Neural progenitor cell (in vitro differentiated cells): ENCODE measurements at places on chromosomes 16 and 17. TPM values are rescaled to one million over a fixed set of nuclear protein-coding genes. Genes with fewer than 3 reads are reported as not detected.

- no peak for DNase-seq
These were observed 2.3 kb downstream of the PERCC1 start for GRCh38 chr16:1433263-1433560.

The ATMIN gene
- total RNA-seq, result 73.5 and 95.0 TPM in 2 replicates

DNA sequence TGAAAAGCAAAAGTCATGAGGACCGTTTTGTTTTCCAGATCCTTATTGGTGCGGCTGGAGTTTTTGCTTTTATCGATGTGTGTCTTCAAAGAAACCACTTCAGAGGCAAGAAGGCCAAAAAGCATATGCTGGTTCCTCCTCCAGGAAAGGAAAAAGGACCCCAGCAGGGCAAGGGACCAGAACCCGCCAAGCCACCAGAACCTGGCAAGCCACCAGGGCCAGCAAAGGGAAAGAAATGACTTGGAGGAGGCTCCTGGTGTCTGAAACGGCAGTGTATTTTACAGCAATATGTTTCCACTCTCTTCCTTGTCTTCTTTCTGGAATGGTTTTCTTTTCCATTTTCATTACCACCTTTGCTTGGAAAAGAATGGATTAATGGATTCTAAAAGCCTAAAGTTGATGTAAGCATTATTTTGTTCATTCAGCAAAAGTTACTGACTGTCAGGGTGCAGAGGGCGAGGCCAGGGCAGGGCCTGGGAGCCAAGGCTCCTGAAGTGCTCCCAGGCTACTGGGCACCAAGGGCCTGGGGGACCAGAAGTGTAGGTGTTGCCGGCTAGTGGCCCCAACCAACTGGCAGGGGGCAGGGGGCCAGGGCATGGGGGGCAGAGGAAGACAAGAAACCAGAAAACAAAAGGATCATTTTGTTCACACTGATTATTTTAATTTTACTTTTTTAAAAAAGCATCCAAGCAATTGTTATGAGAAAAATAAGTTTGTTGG is 8.8 kb downstream of the CMTM2 start:
- no peak for DNase-seq

GRCh38 chr17:50675627-50676026 is 32.1 kb downstream of the ANKRD40 start:
- no peak for DNase-seq

The TP53TG3E gene
- not detected in 2 replicates for total RNA-seq

- no peak for DNase-seq
These were observed 44.3 kb downstream of the ADCY9 start for GRCh38 chr16:4071686-4072561.

DNA sequence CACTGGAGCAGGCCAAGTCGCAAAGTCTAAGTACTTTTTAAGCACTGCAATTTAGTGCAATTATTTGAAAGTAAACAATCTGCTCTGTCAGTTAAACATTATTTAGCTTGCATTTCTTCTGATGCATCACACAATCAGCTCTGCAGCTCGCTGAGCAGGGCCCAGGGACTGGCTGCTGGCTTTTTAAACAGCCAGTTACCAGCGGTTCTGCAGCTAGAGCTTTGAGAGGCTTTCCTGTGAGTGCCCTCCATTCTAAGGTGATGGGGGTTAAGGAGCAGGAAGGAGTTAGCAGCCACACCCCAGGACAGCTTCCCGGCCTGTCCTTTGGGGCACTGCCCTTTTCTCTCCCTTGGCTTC is 154.3 kb downstream of the SALL1 start:
- peak; percentile 8 for DNase-seq

The OR4D1 gene
- 0.13 and 0.37 TPM in 2 replicates for total RNA-seq

The NXPH3 gene
- 3.6 and 10.7 TPM in 2 replicates for total RNA-seq

DNA sequence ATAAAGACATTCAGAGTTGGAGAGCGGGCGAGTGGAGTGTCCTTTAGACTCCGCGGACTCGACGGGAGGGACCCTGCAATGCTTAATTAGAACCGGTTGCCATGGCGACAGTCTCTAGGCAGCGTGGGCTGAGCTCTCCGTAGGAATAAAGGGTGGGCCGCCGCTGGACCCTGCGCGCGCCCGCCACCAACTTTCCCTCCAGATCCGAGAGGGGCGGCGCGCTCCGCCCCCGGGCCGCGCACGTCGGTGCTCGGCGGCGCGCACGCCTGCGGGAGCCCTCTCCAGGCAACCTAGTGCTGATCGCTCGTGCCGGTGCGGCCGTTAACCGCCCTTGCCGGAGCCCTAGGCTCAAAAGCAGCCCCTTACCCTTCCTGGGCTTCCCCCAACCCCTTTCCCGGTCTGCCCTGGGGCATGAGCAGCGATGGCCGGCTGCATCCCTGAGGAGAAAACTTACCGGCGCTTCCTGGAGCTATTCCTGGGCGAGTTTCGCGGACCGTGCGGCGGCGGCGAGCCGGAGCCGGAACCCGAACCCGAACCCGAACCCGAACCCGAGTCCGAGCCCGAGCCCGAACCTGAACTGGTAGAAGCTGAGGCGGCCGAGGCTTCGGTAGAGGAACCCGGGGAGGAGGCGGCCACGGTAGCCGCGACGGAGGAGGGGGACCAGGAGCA is at the start of gene PPM1E:
Gene PPM1E (plus strand): TSS at position 278 of the 669 bp plus-strand sequence.
- peak; percentile 99 for DNase-seq

DNA sequence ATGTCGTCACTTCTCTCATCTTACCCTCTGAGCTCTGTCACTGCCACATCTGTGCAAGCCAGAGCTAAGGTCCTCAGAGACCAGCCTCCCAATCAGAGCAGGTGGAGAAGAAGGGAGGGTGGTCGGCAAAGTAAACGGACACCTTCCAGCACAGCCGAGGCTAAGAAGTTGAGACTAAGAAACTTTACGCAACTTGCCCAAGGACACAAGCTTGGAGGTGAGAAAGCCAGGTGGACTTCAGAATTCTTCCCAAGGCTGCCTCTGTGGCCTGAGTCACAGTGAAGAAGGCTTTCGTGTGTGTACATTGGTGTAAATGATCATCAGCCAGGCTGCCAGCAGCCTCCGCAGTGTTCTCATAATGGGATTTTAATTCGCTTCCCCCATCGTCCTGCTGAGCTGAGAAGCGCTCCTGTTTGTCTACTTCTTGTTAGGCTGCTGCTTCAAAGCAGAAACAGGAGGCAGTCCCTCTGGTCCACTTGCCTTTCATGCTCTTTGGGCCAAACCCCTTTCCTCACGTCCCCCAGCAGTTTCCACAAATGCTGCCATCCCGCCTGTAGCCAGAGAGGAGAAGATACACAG is 125.0 kb upstream of the RPL38 start:
- DNase-seq, result peak; percentile 26

DNA sequence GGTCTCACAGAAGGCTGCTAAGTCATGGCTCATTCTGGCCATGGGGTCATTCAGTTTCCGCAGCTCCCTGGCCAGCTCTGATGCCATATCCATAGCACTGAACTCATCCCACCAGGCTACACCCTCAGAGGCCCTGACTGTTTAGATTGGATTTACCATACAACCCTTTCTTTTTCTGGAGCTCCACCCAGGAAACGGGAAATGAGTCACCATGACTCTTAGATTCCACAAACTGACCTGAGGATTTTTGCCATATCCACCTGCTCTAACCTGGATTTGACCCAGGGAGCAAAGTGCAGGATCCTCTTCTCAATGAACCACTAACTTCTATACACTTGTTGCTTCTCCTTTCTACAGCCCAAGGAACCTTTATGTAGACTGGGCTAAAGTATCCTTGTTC is 20.3 kb upstream of the CALB2 start:
- DNase-seq, result no peak

The USB1 gene
- total RNA-seq, result 14.9 and 24.5 TPM in 2 replicates

GRCh38 chr16:11250786-11251524 is 5.0 kb downstream of the SOCS1 start:
- DNase-seq, result no peak

DNA sequence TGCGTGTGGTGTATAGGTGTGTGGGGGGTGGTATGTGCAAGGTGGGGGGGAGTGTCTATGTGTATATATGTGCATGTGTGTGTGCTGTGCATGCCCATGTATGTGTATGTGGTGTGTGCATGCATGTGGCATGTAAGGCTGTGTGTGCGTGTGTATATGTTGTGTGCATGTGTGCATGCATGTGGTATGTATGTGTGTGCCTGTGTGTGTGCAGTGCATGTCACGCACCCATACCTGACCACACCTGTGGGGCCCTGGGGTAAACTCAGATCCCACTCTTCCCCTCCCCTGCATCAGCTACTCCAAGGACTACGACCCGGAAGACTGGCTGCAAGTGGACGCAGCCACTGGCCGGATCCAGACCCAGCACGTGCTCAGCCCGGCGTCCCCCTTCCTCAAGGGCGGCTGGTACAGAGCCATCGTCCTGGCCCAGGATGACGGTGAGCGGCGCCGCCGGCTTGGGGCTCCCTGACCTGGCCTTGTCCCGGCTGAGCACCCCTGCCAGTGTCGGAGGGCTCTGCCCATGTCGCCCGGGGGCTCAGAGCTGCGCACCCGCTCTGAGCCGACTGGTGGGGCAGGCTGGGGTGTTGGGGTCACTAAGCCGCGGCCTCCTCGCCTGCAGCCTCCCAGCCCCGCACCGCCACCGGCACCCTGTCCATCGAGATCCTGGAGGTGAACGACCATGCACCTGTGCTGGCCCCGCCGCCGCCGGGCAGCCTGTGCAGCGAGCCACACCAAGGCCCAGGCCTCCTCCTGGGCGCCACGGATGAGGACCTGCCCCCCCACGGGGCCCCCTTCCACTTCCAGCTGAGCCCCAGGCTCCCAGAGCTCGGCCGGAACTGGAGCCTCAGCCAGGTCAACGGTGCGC is 9.1 kb downstream of the SLC22A31 start:
- DNase-seq, result peak; percentile 6

The KRTAP16-1 gene
- total RNA-seq, result not detected in 2 replicates

DNA sequence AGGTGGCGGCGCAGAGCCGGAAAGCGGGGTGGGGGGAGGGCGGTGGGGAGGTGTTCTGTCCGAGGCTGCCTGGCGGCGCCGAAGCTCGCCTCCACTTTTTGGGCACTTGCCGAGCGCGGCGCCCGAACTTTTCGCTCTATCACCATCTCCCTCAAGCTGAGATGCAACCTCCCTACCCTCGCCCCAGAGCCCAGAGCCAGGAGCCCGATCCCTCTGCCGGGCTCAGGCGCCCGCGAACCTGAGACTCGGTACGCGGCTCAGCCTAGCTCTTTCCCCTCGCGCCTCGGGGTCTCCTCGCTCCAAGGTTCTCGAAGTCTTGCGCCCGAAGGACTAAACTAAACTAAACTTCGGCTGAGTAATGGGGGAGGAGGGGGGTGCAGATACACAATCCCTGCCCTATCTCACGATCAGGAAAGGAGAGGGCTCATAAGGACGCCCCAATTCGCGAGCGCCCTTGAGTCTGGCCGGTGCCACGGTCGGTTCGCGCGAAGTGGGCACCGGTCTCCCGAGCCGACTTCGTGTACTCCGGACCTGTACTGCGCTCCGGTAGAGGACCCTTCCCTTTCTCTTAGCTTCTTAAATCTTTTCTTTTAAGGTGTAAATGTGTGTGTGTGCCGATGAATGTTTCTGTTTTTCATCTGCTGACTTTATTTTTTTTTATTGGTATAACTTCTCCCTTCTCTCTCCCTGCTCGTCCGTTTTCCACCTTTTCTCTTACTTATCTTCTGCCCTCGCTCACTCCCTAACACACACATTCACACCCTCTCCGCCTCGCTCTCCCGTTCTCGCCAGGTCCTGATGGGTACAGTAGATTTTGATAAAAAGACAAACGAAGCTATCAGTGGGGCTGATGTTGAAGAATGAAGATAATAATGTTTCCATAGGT is 1.9 kb upstream of the SALL1 start:
- peak; percentile 34 for DNase-seq

- DNase-seq, result no peak
These were observed 13.7 kb upstream of the CSNK1D start for GRCh38 chr17:82287013-82287867.

GRCh38 chr17:38330941-38331411 is 12.8 kb downstream of the GPR179 start:
- DNase-seq, result no peak

DNA sequence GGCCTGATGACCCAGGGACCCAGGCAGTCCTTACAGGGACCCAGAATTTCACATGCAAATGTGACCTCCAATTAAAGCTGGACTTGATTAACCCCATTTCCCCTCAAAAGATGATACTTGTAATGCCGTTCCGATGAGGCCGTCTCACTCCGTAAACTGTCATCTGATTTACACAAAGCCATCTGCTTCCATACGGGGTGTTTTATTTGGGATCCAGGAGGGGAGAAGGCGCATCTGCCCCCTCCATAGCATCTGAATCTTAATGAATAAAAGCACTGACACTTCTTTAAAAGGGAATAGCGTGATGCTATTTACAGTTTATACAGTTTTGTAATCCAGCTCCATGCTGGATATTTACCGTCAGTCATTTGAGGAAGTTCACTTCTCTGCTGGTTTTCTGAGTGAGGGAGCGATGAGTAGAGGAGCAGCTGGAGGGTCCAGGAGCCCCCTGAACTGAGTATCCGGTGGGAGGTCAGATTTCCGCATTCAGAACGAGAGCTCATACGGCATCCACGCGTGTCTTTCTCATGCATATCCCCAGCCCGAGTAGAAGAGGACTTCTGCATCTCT is 452.7 kb downstream of the WWOX start:
- DNase-seq, result no peak

DNA sequence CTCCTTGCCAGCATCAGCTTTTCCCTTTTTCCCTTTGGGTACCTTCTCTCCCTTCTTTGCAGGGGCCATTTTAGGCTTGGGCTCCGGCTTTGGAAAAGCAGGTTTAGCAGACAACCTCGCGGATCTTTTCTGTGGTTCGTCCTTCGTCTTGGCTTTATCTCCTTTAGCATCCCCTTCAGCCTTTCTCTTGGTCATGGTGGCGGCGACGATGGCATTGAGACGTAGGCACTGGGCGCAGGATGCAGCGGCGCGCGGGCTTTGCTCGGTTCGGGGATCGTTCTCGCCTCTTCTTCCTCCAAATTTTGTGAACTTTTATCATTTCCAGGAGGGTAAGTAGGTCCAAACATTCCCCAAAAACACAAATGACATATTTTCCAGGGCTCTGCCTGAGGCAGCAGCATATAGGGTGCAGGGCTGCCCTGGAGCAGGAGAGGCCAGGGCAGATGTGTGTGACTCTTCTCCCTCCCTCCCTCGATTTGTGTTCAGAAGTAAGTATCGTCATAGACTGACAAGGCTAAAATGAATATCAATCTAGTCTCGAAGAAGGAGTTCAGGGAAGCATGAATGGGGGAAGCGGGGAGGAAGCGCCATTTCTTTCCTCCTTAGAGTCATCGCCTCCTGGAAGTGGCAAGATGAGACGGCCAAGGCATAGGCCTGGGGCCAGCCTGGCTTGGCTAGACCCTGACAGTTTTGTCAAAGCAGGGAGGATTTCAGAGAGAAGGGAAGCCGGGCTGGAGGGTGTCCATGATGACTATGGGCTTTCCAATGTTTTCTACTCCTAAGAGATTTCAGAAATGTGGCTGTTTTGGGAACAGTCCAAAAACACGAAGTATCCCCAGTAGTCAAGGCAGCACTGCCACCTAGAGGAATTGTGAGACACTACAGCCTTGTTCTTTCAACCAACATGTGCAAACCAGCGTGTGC is 13.2 kb downstream of the CHCT1 start:
- DNase-seq, result peak; percentile 80

GRCh38 chr17:10261098-10261497 is 62.7 kb upstream of the GAS7 start:
- DNase-seq, result peak; percentile 11

GRCh38 chr17:77322514-77323412 is 182.0 kb downstream of the SEC14L1 start:
- peak; percentile 23 for DNase-seq
